ENCODE measurements at places on chromosomes 7 and 10.
A peak's percentile ranks its signal among the peaks of the same experiment; 100 is the strongest.

DNA sequence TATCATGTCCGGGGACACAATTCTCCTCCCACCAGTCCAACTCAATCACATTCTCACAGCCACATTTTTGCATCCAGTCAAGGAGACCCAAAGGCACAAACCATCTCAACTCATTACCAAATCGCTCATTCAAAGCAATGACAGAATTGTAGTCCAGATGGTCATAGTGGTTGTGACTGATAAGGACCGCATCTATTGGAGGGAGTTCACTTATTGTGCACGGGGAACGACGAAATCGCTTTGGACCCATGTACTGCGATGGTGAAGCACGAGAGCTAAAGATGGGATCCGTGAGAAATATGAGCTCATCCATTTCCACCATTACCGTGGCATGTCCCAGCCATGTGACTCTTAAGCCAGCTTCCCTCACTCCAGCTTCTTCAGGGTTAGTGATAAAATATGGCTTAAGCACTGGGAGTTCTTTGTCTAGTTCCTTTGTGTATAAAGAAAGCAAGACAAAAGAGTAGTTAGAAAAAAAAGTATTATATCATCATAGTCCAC, 29.1 kb downstream of the NAPEPLD start:
- no peak for DNase-seq

GRCh38 chr7:64628721-64629120, 37.2 kb upstream of the ZNF107 start:
- no peak for DNase-seq

- DNase-seq, result no peak
These were observed 155.8 kb downstream of the CHN2 start for GRCh38 chr7:29350351-29350750.

DNA sequence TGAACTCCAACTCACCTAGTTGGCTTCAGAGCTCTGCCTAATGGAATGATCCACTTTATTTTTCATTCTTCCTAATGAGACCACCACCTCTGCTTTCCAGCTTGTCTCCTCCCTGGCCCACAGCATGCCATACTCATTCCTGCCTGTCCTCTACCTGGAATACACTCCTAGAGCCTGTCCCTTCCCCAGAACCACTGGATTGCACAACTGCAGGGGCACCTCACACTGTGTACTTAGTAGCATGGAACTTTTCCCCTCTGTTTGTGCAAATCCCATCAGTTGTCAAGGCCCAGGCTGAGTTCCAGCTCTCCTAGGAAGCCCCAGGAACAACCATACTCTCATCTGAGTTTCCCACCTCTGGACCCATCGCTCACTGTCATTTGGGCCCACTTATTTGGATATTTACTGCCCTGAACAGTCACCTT, 15.6 kb downstream of the ALDH18A1 start:
- no peak for DNase-seq

GRCh38 chr7:55274156-55274555, 91.0 kb upstream of the LANCL2 start:
- no peak for DNase-seq

- DNase-seq, result no peak
These were observed 89.9 kb downstream of the ZNF277 start for GRCh38 chr7:112296432-112296831.

- DNase-seq, result no peak
These were observed 76.2 kb downstream of the LRGUK start for GRCh38 chr7:134203186-134203889.

- no peak for DNase-seq
These were observed 983 bp downstream of the TNRC18 start for GRCh38 chr7:5422396-5423305.

DNA sequence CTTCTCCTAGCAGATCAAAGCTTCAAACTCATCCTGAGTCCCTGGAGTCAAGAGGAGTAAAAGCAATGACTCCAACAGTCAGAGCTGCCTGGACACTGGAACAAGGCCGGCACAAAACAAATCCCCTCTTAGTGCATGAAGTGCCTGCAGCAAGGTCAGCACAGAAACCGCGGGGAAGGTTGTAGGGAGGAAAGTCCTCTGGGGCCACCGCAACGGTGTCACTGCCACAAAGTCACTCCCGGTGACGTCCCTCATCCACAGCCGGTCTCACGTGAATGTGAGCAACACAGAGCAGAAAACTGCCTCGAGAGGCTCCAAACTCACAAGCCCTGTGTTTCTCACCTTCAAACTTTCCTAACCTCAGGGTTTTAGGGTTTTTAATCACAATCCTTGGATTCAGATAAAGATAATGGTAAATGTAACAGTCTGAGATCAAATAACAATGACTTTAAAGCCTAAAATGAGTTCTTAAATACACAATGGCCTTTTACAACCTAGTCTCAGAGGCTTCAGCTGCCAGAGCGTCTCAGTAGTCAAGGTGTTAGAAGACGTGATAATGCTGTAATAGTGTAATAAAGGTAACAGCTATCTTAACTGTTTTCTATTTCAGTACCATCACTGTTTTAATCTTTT, 274.3 kb downstream of the ZMYND11 start:
- no peak for DNase-seq

- no peak for DNase-seq
These were observed 192.9 kb downstream of the AUTS2 start for GRCh38 chr7:69790977-69791724.

DNA sequence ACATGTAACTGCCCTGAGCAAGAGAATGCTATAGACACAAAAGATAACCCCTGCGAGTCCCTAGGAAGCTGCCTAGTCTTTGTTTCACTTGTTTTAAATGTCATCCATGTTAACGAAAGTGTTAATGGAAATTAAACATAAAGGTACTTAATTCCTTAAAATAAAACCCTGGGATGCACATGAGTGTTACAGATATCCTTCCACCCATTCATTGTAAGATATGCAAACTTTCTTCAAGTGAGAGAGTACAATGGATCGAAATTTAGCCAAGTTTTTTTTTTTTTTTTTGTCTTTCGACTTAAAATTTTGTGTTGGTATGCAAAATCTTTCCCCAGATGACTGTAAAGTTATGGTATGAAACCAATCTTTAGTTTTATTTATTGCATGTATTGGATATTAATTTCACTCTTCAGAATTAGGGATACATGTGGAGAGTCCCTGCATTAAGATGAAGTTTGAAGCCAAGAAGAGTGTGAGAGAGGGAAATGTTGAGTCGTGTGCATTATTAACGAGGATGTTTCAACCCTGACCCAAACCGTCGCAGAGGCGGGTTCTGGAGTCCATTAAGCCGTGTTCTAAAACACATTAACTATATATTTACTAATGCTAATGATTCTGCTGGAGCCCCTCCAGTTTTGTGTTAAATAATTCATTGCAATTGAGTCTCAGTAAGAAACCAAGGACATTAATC, 1.6 kb downstream of the CDK14 start:
- no peak for DNase-seq

GRCh38 chr7:84813376-84813775, 373.5 kb downstream of the SEMA3D start:
- no peak for DNase-seq

GRCh38 chr10:16964576-16965343, 147.5 kb upstream of the RSU1 start:
- no peak for DNase-seq

DNA sequence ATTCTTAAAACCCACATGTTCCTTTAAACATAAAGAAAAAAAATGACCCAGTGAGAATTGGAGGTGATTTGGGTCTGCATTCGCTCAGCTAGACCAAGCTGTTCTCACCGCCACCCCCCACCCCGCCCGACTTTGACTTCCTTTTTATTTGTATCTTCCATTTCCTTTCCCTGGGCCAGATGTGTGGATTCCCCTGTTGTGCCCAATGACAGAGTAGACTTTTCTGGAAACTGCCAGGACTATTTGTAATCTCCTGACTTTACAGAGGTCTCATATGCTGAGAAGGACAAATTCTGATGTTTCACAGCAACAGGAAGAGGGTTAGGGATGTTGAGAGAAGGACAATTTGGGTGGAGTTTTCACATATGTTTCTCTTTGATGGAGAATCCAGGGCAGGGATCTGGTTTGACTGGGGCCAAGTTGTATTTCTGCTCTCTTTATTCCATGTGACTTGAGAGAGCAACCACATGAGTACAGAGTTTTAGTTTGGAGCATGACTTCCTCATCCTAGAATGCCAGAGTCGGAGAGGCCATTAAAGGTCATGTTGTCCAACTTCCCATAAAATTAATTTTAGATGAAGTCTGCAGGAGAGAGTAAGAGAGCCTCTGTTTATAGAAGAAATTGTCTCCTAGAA, 1023.2 kb downstream of the LRMDA start:
- no peak for DNase-seq

DNA sequence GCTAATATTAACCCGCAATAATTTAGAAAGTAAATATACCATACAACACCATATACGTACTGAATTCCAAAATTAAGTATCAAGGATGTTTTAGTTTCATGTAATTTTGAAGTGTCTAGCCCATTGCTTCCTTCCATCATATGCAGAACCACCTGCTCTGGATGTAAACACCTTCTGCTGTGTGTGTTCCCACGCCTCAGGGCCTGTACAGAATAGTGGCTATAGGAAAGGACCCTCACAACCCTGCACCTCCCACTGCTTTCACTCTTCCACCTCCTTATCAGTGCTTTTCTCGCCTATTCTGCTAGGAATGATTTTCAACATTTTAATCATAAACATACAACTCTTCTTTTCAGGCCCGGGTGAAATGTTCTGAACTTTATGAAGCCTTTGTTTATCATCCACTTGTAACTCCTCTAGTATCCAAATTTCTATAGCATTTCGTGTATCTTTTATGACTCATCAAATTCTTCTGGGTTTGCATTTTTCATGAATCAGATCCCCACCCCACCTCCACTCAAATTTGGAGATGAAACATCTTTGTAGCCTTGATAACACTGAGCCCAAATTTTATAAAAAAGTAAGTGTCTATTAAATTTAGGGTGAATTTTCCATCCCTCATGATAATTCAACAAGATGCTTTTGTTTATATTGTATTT, 1106.8 kb upstream of the C7orf33 start:
- no peak for DNase-seq

DNA sequence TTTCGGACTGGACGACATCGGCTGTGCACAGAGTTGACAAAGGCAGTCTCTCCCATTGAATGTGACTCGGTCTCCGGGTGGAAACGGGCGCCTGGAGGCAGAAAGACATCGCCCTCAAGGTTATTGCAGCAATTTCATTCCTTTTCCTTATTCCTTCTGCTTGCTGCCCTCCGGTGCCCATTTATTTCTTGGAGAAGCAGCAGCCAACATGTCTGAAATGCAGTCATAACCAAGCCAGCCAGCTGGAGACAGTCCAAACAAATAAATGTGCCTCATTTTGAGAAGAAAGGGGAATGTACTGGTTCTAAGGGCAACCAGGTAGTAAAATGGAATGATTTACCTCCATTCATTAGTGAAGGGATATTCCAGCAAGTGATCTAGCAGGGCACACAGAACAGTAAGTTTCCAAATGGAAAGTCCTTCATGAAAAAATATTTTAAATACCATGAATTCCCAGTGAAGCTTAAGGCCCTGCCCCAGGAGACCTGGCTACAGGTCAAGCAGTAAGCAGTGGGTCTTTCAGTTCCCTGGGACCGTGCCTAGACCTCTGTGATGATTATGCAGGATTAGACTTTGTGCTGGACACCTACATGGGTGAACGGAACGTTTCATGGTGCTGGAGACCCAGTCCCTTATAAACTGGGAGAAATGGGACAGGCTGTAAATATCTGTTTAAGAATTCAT, 86.6 kb downstream of the ABLIM1 start:
- DNase-seq, result no peak

DNA sequence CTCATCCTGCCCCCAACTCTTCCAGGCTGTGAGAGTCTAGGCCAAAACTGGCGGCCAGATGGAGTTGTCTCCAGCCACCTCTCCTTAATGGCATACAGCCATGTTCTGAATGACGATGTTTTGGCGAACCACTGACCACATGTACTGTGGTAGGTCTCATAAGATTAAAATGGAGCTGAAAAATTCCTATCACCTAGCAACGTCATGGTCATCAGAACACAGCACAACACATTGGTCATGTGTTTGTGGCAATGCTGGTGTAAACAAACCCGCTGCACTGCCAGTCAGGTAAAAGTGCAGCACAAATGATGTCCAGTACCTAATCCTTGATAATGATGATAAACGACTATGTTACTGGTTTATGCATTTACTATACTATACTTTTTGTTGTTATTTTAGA, 290.0 kb upstream of the MKI67 start:
- no peak for DNase-seq

DNA sequence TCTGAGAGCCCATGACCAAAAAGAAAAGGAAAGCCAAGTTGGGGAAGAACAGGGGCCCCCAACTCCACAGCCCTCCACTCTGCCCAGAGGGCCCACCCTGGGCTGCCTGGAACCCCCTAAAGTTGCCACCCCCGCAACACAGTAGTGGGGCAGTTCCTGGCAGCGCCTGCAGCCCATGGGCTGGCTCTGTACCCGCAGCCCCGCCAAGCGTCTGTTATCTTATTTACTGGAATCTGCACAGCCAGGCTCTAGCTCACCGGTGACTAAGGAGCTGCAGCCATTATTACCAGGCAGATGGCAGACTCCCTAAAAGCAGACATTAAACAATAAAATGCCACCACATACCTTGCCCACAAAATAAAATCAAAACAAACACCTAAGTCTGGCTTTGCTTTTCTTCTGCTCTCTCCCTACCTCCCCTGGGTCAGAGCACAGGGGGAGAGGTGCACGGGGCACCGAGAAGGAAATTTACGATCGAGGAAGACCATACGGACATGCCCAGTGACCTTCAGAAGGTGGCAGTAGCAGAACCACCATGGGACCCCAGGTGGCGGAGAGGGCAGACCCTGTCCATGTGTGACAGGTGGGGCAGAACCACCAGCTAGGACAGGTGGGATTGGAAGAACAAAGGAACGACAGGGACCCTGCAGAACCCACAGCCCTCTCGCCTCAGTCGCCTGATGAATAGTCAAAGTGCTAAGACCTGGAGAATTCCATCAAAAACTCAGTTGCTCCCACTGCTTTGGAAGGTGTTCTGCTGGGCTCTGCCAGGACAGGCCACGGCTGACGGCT, 66.3 kb downstream of the PRKAG2 start:
- no peak for DNase-seq

GRCh38 chr10:132392811-132393694, 3.9 kb upstream of the PWWP2B start:
- no peak for DNase-seq

DNA sequence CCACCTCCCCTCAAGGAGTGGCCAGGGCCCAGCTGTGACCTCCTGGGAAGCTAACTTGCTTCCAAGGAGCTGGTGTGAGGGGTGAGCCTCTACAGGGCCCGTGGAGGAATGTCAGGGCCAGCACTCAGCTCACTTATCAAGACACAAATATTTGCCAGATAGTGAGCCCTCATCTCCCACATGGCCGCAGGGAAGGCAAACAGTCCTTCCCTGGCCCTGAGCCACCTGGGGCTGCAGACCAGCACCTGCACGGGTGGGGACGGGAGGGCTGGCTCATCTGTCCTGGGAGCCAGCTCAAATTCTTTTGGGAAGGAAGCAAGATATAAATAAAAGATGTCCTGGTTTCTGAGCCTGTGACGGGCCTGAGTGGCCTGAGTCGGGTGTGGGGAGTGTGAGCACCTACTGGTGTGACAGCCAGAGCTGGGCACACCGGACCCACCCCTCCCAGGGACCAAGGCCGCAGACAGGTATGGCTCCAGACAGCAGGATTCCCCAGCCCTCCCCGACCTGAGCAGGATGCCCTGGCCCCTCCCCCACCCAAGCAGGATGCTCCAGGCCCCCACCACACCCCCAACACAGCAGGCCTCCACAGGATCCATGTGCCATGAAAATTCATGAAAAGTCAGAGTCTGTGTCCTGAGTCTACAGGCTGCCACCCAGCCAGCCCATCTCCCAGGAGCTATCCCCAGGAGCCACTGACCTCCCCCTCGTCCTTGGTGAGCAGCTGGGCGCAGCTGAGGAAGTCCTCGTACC, 148.0 kb downstream of the MAPK8 start:
- DNase-seq, result no peak

GRCh38 chr10:47264797-47265281, 35.2 kb upstream of the GDF10 start:
- peak; percentile 59 for DNase-seq

All from stimulated activated CD4-positive, alpha-beta T cell treated with anti-CD3 and anti-CD28 coated beads, Interleukin-4, amount 100 ng/mL, for 1 hour (primary cell).